ENCODE measurements at places on chromosomes 5 and 9. TPM values are rescaled to one million over a fixed set of nuclear protein-coding genes. Genes with fewer than 3 reads are reported as not detected.

DNA sequence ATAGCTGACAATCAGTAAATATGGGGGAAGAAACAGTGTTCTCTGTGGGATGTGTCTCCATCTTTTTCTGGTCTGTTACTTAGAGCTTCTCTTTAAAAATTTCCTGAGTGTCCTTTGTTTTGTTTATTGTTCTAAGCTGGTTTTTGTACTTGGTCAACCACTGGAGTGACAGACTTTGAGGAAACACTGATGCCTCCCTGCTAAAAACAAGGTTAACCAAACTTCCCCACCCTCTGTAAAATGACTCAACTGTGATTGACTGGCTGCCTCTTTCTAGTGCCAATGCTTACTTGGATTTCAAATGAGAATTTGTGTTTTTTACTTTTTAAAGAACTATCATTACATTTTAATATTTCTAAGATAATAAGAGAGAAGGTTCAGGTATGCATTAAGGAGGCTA is 65.1 kb upstream of the SPINK5 start:
- no peak for DNase-seq

DNA sequence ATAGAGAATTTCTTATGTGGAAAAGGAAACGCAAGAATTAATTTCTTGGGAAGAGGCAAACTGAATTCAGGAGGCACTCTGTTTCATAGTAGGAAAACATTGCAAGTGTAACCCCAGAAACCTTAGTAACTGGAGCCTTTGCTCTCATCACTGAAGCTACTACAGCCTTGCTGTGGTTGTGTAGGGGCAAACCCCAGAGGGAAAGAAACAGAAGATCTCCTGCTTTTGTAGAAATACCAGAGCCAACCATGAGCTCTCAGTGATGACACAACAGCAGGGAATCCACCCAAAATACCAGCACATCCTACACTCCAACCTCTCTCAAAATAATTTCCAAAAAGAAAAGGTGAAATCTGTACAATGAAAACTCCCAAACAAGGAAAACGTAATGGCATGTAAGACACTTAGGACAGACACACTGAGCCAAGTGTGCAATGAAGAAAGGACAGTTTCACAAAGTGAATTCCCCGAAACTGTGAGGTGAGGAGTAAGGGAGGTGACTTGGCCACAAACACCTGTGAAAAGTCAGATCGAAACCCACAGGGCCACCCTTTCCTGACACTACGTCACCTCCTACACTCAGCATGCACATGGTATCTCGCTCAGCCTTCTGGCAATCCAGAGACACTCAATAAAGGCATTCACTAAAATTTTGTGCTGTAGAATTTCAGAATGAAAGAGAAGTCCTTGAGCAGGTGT is 8.5 kb upstream of the ACSL6 start:
- no peak for DNase-seq

DNA sequence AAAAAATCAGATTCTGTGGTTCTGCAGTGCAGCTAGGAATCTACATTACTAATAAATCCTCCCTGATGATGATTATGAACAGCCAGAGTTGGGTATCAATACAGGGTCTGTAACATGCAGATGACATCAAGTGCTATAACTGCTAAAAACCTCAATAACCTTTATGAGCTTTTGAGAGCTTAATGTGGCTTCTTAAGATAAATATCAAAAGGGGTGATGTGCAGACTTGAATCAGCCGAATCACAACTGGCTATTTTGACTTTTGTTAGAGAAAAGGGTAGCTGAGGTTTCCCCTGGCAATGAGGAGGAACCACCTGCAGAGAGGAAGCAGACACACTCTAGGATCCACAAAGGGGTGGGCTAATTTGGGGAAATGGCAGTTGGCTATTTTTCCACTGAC is 30.2 kb downstream of the CAPSL start:
- DNase-seq, result no peak

DNA sequence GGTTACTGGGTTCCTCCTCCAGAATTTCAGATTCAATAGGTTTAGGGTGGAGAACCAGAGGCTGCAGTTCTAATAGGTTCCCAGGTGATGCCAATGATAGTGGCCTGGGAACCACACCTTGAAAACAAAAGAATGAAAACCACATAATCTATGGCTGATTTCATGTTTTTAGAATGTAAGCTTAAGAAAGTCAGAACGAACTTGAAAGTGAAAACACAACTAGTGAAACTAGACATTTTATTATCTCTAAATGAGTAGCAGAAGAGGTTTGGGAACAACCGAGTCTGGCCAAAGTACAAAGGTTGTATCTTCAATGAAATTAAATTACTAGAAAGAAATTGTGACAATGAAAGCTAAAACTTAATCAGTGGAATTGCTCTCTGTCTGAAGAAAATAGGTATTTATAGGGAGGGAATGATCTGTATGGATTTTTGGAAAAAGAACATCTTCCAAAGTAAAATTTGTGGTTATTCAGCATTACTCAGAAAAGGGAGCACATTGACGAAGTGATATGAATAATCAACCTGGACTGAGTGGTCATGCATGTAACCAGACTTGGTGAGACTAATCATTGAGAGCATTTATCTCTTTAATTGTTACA is 24.9 kb upstream of the CEP120 start:
- DNase-seq, result no peak

GRCh38 chr5:159851053-159851452 is 65.2 kb upstream of the ADRA1B start:
- no peak for DNase-seq

Gene IFNE
- total RNA-seq, result not detected

Gene INSYN2B
- total RNA-seq, result 0.25 TPM
